ENCODE measurements at places on chromosomes 11 and 22.

- no peak for DNase-seq
These were observed 14.6 kb downstream of the TRMU start for GRCh38 chr22:46350121-46350520.

DNA sequence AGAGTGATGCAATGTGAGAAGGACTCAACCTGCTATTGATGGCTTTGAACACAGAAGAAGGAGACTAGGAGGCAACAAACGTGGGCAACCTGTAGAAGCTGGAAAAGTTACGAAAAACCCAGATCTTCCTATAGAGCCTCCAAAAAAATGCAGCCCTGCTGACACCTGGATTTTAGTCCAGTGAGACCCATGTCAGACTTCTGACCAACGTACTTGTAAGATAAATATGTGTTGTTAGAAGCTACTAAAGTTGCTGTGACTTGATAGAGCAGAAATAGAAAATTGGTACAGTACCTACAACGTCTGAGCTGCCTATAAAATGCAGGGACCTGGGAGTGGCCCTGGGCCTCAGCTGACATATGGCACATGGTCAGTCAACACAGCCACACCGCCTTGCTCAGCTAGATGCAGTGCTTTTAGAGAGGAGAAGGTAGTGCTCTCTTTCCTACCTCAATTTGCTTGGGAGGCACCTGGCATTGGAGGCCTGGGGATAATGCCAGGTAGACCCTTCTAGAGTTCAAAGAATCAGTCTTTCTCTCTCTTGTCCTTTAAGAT is 97.4 kb downstream of the ARL14EP start:
- DNase-seq = no peak

- no peak for DNase-seq
These were observed 29.6 kb downstream of the CTSC start for GRCh38 chr11:88307749-88308425.

DNA sequence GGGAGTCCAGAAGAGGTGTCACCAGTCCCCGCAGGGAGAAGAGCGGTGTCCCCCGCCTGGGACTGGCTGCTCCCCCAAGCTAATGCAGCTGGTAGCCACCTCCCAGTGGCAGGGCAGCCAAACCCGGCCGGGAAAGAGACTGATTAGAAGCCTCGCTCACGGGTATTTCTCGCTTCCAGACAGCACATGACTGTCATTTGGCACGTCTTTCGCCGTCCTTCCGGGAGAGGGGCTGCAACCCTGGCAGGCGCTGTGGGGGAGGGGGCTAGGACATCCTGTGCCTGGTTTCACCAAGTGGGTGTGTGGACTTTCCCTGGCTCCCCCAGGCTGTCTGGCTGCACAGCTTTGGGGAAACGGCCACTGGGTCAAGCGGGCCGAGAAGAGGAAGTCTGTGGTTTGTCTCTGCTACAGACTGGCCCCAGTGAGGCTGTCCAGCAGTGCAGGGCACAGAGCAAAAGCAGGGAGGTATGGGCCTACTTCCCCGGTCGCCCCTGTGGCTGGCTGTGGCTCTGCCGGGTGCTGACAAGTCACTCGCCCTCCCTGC is 3.8 kb downstream of the CD81 start:
- no peak for DNase-seq

DNA sequence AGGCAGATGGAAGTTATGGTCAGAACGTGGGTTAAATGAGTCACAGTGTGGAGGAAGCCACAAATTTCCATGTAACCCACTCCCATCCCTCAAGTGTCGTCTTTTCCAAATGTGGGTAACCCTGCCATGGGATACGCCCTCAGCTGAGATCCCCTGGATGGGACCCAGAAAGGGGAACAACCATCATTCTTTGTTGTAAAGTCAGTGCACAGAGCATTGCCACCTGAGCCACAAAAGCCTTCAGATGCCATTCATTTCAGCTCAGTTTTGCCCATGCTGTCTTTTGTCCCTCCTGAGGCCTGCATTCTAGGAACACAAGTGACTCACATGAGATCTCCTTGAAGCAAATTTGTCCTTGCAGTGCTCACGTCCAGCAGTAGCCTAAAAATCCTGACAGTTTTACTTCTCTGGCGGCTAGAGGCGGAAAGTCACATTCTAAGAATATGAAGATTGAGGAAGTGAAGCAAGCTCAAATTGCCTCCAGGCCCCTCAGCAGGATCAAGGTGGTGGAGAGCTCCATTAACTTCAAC is 30.6 kb downstream of the MMP13 start:
- DNase-seq = no peak

DNA sequence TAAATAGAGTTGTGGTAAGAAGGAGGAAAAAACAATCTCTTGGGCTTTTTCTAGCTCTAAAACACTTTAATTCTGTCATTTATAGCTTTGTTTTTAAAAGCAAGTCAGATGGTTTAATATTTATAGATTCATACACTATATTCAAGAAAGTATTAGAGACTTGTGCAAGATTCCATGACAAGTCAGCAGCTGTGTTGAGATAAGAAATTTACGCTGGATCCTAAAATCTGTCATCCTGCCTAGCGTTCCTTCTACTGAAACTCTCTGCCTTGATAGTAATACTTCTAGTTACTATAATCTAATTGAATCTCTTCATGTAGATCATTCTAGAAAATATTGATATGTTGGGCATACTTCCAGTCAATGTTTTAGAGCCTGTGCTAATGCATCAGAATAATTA is 721.8 kb downstream of the CNTN5 start:
- no peak for DNase-seq

GRCh38 chr11:28636033-28636432 is 527.8 kb downstream of the METTL15 start:
- DNase-seq = no peak

Data from activated CD4-positive, alpha-beta T cell treated with anti-CD3 and anti-CD28 coated beads for 24 hours (primary cell).